ENCODE measurements at places on chromosomes 6 and 20.

- no peak for DNase-seq
Measured at GRCh38 chr6:143128681-143129015, 68.0 kb downstream of the AIG1 start.

GRCh38 chr20:48381353-48382120, 446.3 kb downstream of the PREX1 start:
- DNase-seq: no peak

GRCh38 chr20:37905671-37906613, 3.0 kb downstream of the VSTM2L start:
- DNase-seq: no peak

DNA sequence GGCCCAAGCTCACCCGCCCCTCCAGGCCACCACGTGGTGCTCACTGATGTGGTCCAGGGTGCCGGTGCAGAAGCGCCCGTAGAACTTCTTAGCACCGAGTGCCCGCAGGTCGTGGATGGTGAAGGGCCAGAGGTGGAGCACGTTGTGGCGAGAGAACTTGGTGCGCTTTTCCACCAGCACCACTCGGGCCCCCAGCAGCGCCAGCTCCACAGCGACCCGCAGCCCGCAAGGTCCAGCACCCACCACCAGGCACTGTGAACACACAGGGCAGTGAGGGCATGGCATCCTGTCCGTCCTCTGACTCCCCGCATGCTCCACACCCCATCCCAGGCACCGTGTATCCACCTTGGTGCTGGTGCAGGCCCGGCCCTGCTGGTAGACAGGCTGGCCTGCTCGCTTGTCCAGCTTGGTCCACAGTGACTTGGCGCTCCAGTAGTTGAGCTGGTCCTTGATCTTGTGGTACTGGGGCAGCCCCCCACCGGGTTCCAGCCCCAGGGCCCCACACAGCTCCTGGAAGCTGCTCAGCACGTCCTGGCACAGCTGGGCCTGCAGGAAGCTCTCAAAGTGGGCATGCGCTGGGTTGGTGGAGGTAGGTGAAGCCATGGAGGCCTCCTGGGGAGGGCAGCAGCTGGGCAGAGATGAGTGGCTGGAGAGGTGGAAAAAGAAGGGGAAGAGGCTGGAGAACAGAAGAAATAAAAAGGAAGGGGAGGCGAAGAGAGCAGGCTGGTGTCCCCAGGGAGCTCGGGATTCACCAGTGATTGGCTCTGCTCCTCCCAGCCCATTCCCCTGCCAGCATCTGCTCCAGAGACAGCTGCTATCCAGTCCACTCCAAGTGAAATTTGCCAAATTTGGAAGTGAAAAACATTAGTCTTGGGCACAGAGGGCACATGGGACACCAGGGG, 1.7 kb downstream of the MICAL1 start:
- no peak for DNase-seq

DNA sequence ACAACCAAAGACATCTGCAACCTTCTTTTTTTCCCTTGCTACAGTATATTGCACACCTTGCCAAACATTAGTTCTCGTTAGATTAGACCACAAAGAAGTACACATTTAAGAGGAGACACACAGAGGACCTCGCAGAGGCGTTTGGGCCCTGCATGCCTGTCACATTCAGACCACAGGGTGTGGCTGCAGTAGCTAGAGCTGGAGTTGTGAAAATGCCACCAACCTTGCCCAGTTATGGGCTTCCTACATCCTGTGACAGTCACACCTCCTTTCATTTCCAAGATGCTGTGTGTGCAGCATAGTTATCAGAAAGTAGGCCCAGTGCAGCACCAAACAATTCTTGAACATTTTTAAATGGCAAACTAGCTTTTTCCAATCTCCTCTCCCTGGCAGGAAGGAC, 2.4 kb downstream of the SYNE1 start:
- DNase-seq: no peak

DNA sequence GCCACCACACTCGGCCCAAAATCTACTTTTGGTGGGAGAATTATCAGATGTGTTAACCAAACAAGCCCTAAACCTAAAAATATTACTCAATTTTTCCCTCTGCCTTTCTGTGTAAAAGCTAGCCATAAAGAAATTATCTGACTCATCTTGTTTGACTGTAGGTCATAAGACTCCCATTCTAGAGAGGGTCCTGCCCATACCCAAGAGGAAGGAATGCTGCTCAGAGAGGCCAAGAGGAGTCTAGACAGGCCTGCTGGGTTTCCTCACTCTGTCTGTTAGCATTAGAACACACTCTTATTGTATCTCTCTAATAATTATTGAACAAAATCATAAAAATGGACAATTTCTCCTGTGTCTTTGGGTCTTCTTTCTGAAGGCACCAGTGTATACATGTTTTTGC, 26.1 kb downstream of the C6orf141 start:
- no peak for DNase-seq

GRCh38 chr6:76771059-76771634, 692.1 kb downstream of the HTR1B start:
- no peak for DNase-seq

- DNase-seq: no peak
Measured at GRCh38 chr20:13243826-13244376, 22.8 kb downstream of the ISM1 start.

- DNase-seq: no peak
Measured at GRCh38 chr20:32287231-32287638, 9.8 kb downstream of the KIF3B start.

- no peak for DNase-seq
Measured at GRCh38 chr6:88174906-88175305, 8.8 kb upstream of the CNR1 start.

GRCh38 chr6:168555618-168556273, 114.8 kb downstream of the SMOC2 start:
- DNase-seq: no peak

DNA sequence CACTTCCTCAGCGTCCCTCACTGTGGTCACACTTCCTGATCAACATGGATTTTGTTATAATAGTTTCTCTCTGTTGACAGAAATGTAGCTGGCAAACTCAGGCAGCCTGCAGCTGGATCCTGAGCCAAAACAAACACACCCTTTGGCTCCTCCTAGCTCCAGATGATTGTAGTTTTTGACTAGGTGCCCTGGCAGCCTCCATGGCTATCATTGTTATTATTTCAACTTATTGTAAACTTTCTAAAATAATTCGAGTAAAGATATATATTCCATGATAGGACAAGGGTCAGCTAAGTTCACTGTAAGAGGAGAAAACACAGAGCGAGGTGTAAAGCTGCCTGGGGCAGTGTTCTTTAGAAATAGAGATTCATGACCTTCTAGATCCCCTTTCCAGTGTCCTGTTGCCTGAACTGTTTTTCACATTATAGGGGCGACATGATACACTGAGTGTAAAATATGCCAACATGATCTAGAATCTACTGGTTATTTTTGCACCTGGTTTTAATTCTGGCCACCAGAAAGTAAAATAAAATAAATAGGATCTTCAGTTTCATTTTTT, 98.2 kb upstream of the HDGFL1 start:
- no peak for DNase-seq

- DNase-seq: no peak
Measured at GRCh38 chr6:21494505-21494904, 99.0 kb upstream of the SOX4 start.

DNA sequence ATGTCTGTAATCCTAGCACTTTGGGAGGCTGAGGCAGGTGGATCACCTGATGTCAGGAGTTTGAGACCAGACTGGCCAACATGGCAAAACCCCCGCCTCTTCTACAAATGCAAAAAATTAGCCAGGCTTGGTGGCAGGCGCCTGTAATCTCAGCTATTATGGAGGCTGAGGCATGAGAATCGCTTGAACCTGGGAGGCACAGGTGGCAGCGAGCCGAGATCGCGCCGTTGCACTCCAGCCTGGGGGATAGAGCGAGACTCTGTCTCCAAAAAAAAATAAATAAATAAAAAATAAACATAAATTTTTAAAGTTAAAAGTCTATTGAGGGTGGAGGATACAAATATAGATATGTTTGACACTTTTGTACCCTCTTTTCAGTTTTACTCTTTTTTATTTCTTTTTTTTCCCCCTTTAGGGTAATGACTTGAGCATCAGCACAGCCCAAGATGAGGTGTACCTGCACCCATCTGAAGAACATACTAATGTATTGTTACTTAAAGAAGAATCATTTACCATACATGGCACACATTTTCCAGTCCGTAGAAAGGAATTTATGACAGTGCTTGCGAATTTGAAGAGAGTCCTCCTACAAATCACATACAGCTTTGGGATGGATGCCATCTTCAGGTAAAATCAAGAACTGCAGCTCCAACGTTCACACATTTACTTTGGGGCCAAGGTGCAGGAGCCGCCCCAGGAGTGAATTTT, 368.9 kb downstream of the LAMA2 start:
- DNase-seq: peak; percentile 34

DNA sequence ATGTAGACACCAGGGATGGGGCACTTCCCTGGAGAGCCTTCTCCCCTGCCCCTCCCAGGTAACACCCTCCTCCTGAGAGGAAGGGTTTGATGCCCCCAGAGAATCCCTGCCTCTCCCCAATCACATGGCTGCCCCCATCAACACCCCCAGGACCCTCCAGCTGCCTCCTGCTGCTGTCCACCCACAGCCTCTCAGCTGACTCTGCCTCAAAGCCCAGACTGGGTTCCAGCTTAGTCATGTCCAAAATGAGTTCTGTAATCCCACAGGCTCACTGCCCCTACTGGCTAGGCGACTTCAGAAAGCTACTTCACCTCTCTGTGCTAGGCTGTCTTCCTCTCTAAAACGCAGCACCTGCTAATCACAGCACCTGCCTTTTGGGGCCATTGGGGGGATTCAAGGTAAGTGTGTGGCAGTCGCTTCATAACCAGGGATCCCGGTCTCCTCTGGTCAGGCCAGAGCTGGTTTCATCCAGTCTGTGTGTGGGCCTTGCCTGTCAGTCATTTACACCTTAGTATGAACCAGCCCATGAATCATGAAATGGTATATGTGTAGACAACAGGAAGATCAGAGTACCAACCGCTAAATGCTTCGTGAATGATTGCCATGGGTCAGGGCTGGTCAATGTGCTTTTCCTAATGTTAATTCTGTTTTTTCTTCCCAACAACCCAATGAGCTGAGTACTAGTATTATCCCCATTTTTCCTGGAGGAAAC, 40.4 kb downstream of the TFEB start:
- no peak for DNase-seq

GRCh38 chr20:60642541-60642940, 609.5 kb upstream of the CDH4 start:
- no peak for DNase-seq

GRCh38 chr20:4470375-4470774, 251.3 kb upstream of the PRND start:
- DNase-seq: no peak

GRCh38 chr20:6566821-6567220, 200.7 kb upstream of the BMP2 start:
- DNase-seq: no peak

DNA sequence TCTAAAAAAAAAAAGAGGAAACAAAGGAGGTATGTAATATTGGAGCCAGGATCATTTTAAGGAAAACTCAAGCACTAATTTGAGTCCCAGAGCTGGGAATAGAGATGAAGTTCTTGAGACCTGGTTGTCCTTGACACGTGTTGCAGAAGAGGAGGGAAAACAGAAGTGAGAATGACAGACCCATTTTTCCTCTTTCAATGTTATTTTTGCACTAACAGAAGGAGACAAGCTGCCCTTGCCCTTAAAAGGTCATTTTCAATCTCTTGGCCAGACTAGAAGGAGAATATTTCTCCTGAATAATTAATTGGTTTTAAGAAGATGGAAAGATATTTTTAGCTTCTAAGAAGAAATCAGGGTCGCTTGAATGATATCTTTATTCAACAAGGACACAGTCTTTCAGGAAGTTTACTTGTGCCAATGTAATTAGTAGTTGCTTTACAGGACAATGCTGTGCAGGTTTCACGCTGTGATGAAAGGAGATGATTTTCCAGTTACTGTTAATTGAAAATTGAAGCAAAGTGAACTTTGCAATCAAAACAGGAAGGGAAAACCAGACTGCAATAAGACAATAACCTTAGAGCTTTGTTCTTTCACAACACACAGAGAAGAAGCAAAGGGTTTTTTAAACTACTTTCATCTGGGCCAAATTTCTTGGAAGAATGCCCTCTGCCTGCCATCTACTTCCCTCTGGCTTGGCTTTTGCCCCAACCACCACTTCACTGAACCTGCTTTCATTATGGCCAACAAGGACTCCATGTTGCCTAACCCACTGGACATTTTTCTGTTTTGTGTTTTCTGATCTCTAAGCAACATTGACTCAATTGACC, 107.8 kb upstream of the SHLD1 start:
- no peak for DNase-seq

DNA sequence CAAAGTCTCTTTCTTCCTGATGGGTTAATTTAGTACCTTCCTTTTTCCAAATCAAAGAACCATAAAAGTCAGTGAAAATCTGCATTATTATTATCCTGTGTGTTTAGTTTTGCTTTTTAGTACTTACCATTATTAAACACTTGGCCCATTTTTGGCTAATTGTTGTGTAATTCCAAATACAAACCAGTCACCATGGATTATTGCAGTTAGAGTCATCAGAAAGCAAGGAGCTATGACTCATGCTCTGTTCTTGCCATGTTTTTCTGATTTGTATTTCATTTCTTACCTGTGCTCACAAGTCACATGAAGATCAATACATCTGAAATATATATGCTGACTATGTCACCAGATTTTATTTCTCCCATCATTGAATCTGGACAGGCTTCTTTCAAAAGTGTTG, 31.3 kb downstream of the SLC22A3 start:
- DNase-seq: no peak

GRCh38 chr6:10425176-10425974, 10.5 kb upstream of the TFAP2A start:
- DNase-seq: no peak

- DNase-seq: no peak
Measured at GRCh38 chr6:96631248-96631647, 68.3 kb downstream of the FHL5 start.

DNA sequence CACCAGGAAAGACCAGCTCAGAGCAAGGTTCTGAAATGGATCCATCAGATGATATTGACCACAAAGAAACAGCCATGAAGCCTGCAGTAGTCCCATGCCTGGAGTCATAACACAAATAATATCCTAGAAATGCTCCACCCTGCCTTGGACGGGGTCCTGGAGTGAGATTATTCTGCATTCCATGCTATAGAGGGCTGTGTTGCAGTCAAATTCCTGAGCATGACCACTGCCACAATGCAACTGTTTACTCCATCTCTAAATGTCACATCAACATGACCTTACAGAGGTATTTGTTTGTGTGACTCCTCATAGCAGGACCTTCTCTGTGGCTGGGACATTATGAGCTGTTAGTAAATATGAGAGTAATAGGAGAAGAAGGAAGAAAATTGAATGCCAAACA, 257.5 kb upstream of the TCF21 start:
- no peak for DNase-seq

- DNase-seq: no peak
Measured at GRCh38 chr20:49831022-49831769, 18.6 kb downstream of the SLC9A8 start.

- DNase-seq: no peak
Measured at GRCh38 chr6:73471686-73472290, 10.3 kb downstream of the MTO1 start.

GRCh38 chr6:35262596-35262995, 3.1 kb downstream of the ZNF76 start:
- no peak for DNase-seq

GRCh38 chr20:63370618-63371187, 9.6 kb upstream of the CHRNA4 start:
- no peak for DNase-seq

Data from stimulated activated CD4-positive, alpha-beta T cell treated with anti-CD3 and anti-CD28 coated beads, Interleukin-4, amount 100 ng/mL, for 48 hours (primary cell).